ENCODE measurements at places on chromosomes 3 and 15. TPM values are rescaled to one million over a fixed set of nuclear protein-coding genes. Genes with fewer than 3 reads are reported as not detected.

PRTG gene
- total RNA-seq = not detected

PCLAF gene
- 110 TPM for total RNA-seq

CCDC13 gene
- total RNA-seq = 0.85 TPM

WDR93 gene
- total RNA-seq = not detected

HHLA2 gene
- 4.0 TPM for total RNA-seq

DMXL2 gene
- 8.7 TPM for total RNA-seq

SAXO2 gene
- 1.6 TPM for total RNA-seq

GPR171 gene
- total RNA-seq = 142 TPM

BUB1B gene
- total RNA-seq = 59.3 TPM

ALPK3 gene
- 0.17 TPM for total RNA-seq

LIPH gene
- total RNA-seq = not detected

WNT5A gene
- not detected for total RNA-seq

CNTN3 gene
- total RNA-seq = not detected

GPR62 gene
- not detected for total RNA-seq

KNSTRN gene
- total RNA-seq = 47.0 TPM

SKOR1 gene
- total RNA-seq = 0.71 TPM

SLC15A2 gene
- total RNA-seq = 1.8 TPM

SEMA3F gene
- not detected for total RNA-seq

MYEF2 gene
- 34.5 TPM for total RNA-seq

PLSCR2 gene
- total RNA-seq = not detected

TMEM89 gene
- total RNA-seq = not detected

CALML4 gene
- total RNA-seq = 10.3 TPM

STRIT1 gene
- total RNA-seq = not detected

SPATA12 gene
- total RNA-seq = not detected

CCR3 gene
- 1.9 TPM for total RNA-seq

MCF2L2 gene
- total RNA-seq = 6.5 TPM

P3H2 gene
- not detected for total RNA-seq

SLC9A9 gene
- 13.2 TPM for total RNA-seq

PLIN1 gene
- total RNA-seq = 0.61 TPM

ARPP21 gene
- total RNA-seq = not detected

FBXO40 gene
- not detected for total RNA-seq

TRH gene
- not detected for total RNA-seq

Data from activated naive CD8-positive, alpha-beta T cell treated with anti-CD3 and anti-CD28 coated beads, Interleukin-2, amount 10 ng/mL, durations not matched to agents 7 days and 5 days (primary cell).